ENCODE measurements at places on chromosomes 13 and 19.

DNA sequence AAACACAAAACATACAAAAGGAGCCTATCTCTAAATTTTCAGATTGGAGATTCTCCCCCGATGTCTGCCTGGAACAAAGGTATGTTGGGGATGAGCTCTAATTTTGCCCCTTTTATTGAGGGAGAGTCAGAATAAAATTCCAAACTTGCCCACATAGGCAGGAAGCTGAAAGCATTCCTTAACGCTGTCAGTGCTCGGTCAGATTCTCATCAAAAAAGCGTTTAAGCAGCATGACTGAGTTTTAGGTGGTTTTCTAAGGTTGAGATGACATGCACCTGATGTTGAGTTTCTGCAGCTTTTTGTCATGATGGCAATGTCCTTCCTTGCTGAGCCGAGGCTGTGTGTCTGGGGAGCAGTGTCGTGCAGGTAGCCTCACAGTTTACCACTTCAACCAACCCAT lies 48.4 kb upstream of the MEDAG start:
- DNase-seq = no peak

DNA sequence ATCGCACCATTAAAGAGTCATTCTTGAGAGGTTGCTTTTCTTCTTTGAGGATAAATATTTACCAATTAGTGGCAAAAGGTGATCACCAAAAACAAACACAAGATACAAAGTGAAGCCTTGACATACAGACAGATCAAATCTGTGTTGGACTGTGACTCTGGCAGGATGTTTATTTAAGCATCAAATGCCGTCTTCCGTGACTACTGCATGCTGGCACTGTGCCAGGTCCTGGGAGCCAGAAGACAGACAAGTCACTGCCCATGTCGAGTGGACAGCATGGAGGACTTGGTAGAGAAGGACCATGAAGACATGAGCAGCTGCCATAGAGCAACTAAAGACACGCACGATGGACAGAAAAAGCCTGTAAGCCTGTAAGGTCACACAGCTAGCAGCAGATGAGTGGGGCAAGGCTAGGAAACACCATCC lies 92.8 kb upstream of the FARP1 start:
- peak; percentile 26 for DNase-seq

GRCh38 chr13:21344662-21345176 lies 114.4 kb downstream of the ZDHHC20 start:
- DNase-seq = no peak

- DNase-seq = no peak
These were observed 3.5 kb upstream of the TEX26 start for GRCh38 chr13:30928978-30929377.

DNA sequence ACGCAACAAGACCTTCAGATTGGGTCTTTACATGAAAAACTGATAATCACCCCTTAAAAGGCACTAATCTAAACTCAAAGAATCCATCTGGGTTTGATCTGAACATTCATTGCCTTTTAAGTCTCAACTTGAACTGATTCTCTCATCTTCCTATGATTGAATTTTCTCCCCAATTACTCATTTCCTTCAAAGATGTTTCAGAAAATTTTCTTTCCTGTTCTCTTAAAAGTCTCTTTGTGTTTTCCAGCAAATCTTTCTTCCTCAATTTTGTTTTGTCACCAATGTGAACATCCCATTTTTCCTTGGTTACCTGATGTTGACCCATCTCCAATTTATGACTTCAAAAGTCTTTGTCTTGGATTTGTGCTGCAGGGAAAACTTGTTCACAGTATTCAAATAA lies 234.3 kb downstream of the DACH1 start:
- no peak for DNase-seq

- no peak for DNase-seq
These were observed 158.7 kb upstream of the RNF113B start for GRCh38 chr13:98335721-98336120.

DNA sequence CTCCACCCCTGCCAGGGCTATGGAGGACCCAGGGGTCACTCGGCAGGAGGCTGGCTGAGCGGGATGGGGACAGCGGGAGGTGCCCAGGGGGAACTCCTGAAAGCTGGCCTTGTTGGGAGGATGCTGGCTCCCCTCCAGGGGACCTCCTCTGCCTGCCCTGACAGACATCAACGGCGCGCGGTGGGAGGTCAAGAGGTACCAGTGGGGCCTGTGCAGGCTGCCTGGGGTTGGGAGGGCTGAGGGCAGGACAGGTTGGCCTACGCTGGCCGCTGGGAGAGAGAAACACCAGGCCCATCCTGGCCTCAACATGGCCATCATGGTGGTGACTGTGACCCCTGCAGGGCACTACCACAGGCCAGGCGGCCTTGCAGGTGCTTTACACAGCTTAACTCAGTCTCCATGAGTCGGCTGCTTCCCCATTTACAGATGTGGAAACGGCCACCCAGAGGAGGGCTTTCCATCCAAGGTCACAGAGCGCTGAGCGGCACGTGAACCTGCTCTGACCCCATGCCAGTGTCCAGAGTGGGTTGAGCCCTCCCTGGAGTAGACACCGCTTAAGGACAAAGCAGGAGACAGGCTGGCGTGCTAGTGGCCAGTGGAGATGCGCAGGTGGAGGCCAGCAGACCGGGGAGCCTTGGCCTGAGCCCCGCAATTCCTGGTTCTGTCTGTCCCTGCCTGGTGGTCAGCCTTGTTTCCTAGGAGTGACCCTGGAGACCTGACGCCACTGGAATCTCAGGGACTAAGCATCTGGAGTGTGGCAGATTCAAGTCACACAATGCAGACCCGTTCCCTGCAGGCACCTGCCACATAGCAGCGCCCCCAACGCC lies 27.6 kb downstream of the CEBPG start:
- no peak for DNase-seq

GRCh38 chr19:38667661-38668171 lies 20.3 kb downstream of the ACTN4 start:
- DNase-seq = no peak

DNA sequence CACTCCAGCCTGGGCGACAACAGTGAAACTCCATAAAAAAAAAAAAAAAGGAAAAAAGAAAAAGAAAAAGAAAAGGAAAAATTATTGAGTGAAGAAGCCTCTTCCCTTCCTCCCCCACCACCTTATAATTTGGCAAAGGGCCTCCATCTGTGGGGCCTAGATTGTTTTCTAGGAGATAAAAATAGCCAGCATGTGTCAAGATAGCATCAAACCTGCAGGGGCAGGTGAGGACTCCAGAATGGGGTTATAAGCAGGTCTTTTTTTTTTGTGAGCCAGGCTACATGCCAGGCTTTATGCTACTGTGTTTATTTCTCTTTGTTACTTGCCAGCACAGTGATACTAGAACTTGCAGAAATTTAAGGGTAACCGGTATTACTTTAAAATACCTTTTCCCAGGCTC lies 11.7 kb upstream of the TRIM13 start:
- DNase-seq = no peak

DNA sequence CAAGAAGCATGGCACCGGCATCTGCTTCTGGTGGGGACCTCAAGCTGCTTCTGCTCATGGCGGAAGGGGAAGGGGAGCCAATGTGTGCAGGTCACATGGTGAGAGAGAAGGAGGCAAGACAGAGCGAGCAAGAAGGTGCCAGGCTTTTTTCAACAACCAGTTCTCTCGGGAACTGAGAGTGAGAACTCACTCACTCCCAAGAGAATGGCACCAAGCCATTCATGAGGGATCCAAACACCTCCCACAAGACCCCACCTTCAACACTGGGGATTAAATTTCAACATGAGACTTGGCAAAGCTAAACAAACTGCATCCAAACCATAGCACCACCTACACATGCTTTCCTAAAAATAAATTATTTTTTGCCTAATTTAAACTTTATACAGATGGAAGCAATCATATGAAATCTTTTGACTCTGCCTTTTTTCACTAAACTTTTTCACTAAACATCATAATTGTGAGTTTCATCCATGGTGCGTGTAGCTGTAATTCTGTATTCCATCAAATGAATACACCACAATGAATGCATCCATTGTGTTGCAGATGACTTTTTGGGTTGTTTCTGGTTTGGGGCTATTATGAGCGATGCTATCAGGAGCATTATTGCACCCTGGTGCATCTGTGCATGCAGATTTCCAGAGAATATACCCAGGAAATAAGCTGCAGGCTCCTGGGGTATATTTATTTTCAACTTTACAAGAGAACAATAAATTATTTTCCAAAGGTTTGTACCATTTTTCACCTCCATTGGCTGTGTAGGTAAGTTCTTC lies 14.6 kb upstream of the IPO5 start:
- no peak for DNase-seq

DNA sequence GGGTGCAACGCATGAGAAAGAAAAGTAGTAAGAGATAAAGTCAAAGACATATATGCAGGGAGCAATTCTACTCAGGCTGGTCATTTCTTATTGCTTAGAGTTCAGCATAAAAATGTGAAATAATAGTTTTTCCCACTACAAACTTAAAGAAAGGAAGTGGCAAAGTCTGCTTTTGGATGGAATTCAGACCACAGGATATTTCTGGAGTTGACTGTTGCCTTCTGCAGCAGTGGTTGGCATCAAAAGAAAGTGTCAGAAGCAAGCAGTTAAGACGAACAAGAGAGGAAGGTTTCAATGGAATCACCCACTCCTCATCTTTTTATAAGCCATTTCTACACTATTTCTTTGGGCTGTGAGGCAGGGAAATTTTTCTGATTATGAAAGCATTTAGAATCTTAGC lies 36.2 kb upstream of the TRPC4 start:
- peak; percentile 11 for DNase-seq

GRCh38 chr13:74921326-74921725 lies 560.6 kb downstream of the TBC1D4 start:
- DNase-seq = no peak

GRCh38 chr19:8458380-8458779 lies 13.6 kb downstream of the HNRNPM start:
- DNase-seq = no peak

DNA sequence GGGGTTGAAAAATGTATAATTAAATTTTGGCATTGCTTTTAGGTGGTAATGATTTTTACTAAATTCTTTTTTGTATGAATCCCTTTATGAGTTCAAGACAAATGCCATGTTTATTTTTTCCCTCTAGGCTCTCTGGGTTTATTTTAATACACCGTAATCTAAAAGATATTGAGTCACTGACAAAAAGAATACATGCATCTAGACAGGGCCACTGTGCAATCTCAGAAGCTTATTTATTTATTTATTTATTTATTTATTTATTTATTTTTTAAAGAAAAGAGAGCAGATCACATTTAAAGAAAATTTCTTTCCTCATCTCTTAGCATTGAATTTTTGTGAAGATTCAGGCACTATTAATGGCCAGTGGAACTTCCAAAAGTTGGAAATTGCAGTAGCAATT lies 283.9 kb upstream of the SLC10A2 start:
- DNase-seq = no peak

- peak; percentile 22 for DNase-seq
These were observed 534 bp downstream of the STK24 start for GRCh38 chr13:98576200-98576945.

Data from A172 (cell line).